CD4-positive, alpha-beta T cell treated with Interleukin-21 for 1 hour (primary cell): ENCODE measurements at places on chromosomes 7 and 10.
A peak's percentile ranks its signal among the peaks of the same experiment; 100 is the strongest.

DNA sequence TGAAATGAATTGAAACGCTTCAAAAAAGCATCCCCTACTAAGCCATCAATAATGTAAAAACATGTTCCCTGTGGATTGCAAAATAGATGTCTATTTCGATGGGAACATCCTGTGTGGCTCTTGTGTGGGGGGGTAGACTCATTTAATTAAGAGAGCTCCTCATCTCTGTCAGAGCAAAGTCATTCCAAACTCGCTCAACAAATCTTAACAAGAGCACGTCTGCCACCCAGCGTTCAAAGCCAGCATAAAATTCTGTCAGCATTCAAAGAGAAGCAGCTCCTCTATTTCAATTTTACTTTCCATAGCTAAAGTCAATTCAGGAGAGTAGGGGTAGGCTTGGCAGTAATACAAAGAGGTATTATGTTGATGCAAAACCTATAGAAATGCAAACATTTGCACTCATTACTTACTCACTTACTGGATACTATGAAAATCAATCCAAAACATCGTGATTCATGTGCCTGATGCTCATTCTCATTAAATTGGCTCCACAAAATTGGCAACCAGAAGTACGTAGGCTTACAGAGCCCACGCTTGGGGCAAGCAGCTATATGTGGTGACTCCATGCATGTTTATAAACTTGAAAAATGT lies 114.9 kb downstream of the IPMK start:
- peak; percentile 4 for DNase-seq

DNA sequence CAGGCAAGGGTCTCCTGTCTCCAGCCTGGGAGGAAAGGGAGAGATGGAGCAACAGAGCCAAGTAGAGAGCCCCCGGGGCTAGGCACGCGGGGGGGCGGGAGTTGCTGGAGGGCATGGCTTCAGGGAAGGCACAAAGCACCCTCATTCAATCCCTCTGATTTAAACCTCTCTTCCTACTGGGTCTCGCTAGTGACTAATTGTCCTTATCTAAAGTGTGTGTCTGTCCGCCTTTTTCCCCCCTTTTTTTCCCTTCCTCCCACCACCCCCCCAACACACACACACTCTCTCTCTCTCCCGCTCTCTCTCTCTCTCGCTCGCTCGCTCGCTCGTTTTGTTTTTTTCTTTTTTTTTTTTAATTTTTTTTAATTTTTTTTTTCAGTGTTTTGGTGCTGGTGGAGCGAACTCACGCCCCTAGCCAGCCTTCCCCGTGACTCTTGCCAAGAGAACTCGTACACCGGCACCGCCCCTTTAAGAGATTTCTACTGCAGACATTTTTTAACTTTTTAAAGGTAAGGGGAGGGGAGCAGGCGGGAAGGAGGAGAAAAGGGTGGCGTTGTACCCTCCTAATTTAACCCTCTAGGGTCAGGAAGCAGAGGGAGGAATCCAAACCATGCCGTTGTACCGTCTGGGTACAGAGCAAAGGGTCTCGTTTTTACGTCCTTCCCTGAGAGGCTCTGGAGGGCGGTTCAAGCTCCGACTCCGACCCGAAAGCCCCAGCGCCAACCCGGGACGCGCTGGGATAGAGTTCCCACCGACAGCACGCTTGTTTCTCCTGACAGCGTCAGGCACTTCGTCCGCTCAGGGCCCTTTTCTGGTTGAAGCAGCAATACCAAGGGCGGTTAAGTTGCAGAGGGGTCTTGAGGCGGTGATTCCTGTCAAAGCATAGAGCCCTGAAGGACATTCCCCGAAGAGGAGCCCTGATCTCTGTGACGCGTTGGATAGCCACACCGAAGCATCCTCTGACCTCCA lies at the start of gene HPSE2:
Gene HPSE2 (minus strand): TSS at position 195 of the 969 bp plus-strand sequence.
- DNase-seq, result no peak

DNA sequence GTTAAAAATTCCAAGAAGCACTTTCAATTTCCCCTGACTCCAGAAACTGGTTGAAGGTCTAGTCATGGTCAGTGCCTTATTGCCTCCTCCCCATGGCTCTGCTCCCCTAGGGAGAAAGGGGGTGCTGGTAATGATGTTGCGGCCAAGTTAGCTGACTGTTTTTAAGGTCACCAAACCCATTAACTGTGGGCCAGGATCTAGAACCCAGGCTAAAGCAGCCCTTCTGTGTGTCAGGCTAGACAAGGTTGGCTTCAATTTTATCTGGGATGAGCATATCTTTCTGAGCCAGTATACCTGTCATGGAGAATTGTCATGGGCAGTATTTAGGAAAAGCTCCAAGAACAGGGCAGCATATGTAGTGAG lies 11.2 kb upstream of the HOXA13 start:
- no peak for DNase-seq

DNA sequence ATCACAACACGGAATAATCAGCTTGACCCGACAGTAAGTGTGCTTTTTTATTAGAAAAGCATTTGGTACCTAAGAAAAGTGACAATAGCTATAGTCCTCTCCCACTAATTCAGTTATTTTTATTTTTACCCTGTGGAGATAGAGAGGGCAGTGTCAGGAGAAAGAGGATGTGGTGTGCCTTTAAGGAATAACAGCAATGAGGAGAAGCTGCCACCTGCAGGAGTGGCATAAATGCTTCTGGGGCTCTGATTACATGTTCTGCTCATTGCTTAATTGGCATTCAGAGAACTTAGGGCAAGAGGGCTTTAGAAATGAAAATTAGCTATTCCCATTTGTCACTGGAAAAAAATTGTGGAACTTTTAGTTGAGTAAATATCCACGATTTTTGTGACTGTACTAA lies 60.1 kb downstream of the DENND11 start:
- no peak for DNase-seq
